Type B pancreatic cell (in vitro differentiated cells): ENCODE measurements at places on chromosomes 1 and 21. TPM values are rescaled to one million over a fixed set of nuclear protein-coding genes. Genes with fewer than 3 reads are reported as not detected.

- H3K36me3 ChIP-seq, result no peaks in the 10 kb centered on the region
- peaks cover 4% of the 10 kb centered on the region for H3K4me1 ChIP-seq
- H3K27ac ChIP-seq, result no peak overlapping the region
- DNase-seq, result no peak
Observed at GRCh38 chr1:156387870-156388173, 18.8 kb downstream of the RHBG start.

Gene MPL
- not detected in 2 replicates for total RNA-seq

Gene PKP1
- 7.6 and 30.7 TPM in 2 replicates for total RNA-seq

Gene CHRM3
- total RNA-seq, result 2.4 and 2.7 TPM in 2 replicates

Gene NEXN
- total RNA-seq, result 0.38 and 2.8 TPM in 2 replicates

Gene KRTAP19-3
- total RNA-seq, result not detected in 2 replicates
